NCI-H1417 treated with DMSO at 0.1 percent for 48 hours (cell line): ENCODE measurements at places on chromosomes 3 and 15.

DNA sequence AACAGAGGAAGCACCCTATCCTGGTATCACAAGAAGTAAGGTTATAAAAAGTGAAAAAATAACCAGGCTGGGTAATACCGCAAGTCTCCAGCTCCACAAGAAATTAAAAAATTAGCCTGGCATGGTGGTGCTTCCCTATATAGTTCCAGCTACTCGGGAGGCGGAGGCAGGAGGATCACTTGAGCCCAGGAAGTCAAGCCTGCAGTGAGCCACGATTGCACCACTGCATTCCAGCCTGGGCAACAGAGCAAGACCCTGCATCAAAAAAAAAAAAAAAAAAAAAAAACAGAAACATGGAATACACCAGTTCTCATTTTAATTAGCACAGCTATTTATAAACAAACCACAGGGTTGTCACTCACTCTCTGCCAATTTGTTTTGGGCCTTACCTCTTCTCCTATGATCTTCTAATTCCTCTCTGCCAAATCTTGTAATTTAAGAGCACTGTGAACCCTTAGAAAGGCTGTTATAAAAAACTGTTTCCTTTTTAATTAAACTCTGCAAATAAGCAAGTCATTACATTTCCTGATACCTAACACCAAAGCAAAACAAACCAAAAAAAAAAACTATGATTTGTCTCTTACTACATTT, 22.6 kb downstream of the DCUN1D1 start:
- DNase-seq, result no peak

DNA sequence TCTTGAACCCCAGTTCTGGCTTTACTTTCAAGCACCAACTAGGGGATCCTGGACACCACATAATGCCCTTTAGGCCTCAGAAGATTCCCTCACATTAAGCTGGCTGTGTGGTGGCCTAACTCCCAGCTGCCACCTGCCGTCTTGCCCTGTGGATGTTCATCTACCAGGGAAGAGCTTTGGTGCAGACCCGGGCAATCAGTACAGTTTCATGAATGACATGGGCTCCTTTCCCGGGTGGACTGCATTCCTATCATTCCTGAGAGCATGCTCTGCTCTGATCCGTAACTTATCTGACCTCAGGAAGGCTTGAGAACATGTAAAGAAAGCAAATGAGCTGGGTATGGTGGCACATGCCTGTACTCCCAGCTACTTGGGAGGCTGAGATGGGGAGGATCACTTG, 50.0 kb upstream of the GSK3B start:
- DNase-seq, result no peak

DNA sequence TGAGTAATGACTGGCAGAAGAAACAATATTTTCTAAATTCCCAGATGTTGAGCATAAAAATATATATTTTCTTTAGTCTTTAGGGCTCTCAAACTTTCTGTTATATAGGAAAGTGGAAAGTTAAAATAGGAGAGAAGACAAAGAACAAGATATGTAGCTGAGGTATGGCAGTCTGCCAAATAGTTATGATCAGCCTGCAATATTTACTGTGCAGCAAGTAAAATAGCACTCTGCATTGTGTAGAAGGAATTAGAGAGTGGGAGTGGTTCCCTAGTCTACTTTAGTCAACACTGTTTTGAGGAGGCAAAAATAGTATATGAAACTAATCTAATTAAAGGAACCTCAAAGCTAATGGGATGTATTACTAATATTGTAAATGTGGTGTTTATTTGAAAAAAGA, 978.1 kb upstream of the ALCAM start:
- DNase-seq, result peak; percentile 8

- no peak for DNase-seq
Measured at GRCh38 chr3:133853063-133853924, 42.4 kb downstream of the RAB6B start.
